Right lobe of liver (tissue), 6 donors: ENCODE measurements at places on chromosomes 11 and 22.

- no peak for DNase-seq
- H3K4me3 ChIP-seq, result no peak overlapping the region
- H3K36me3 ChIP-seq, result no peaks in the 10 kb centered on the region
- no peaks in the 10 kb centered on the region for H3K4me1 ChIP-seq
- no peak overlapping the region for H3K27ac ChIP-seq
These were observed 32.3 kb downstream of the CCDC34 start for GRCh38 chr11:27330633-27331270.

- no peaks in the 10 kb centered on the region for H3K4me1 ChIP-seq
- no peaks in the 10 kb centered on the region for H3K36me3 ChIP-seq
- no peaks in the 10 kb centered on the region for H3K27me3 ChIP-seq
- H3K27ac ChIP-seq, result no peak overlapping the region
These were observed 94.3 kb downstream of the SLC17A6 start for GRCh38 chr11:22432291-22433093.

DNA sequence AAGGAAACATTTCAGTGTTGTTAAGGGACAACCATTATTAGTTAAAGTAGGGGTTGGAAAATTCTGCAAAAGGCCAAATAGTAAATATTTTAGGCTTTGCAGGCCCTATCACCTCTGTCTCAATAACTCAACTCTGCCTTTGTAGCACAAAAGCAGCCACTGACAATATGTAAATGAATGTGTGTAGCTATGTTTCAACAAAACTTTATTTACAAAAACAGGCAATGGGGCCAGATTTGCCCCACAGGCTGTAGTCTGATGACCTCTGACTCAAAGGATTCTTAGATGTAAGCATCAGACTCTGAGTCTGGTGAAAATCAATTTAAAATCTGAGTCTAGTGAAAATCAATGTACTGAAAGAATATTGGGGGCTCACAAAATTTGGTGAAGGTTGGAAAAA, 50.3 kb downstream of the PAK1 start:
- DNase-seq, result no peak
- H3K4me1 ChIP-seq, result no peaks in the 10 kb centered on the region
- no peak overlapping the region for H3K4me3 ChIP-seq
- no peaks in the 10 kb centered on the region for H3K27me3 ChIP-seq
- H3K36me3 ChIP-seq, result no peaks in the 10 kb centered on the region

GRCh38 chr11:99920956-99921355, 766.1 kb upstream of the ARHGAP42 start:
- no peak overlapping the region for H3K4me3 ChIP-seq
- no peaks in the 10 kb centered on the region for H3K36me3 ChIP-seq
- H3K27me3 ChIP-seq, result no peaks in the 10 kb centered on the region
- no peak for DNase-seq
- no peaks in the 10 kb centered on the region for H3K4me1 ChIP-seq

- peaks cover 81% of the 10 kb centered on the region for H3K36me3 ChIP-seq
- no peaks in the 10 kb centered on the region for H3K27me3 ChIP-seq
- no peak overlapping the region for H3K27ac ChIP-seq
- H3K4me1 ChIP-seq, result no peaks in the 10 kb centered on the region
These were observed 13.7 kb downstream of the TRMU start for GRCh38 chr22:46349238-46349637.
